Camera-type eye (tissue), 1 donor: ENCODE measurements at places on chromosomes 13 and 19. TPM values are rescaled to one million over a fixed set of nuclear protein-coding genes. Genes with fewer than 3 reads are reported as not detected.

TMEM59L gene
- 22.3 TPM for total RNA-seq

C13orf42 gene
- not detected for total RNA-seq

OSCAR gene
- not detected for total RNA-seq

SHISA2 gene
- total RNA-seq = 41.9 TPM

PDE4C gene
- 3.8 TPM for total RNA-seq

CEACAM7 gene
- total RNA-seq = 3.4 TPM

POU2F2 gene
- 3.2 TPM for total RNA-seq

CDKN2D gene
- 17.7 TPM for total RNA-seq

DACH1 gene
- total RNA-seq = 102 TPM

OR10H1 gene
- not detected for total RNA-seq

STOML3 gene
- total RNA-seq = not detected

KPNA3 gene
- total RNA-seq = 66.4 TPM

UTP14C gene
- 36.1 TPM for total RNA-seq

CGB1 gene
- not detected for total RNA-seq

MLLT1 gene
- total RNA-seq = 20.1 TPM

ZNF468 gene
- total RNA-seq = 43.4 TPM

EFNB2 gene
- total RNA-seq = 70.9 TPM
